ENCODE measurements at places on chromosomes 7 and 10.

- DNase-seq: no peak
These were observed 343.3 kb downstream of the FRMD4A start for GRCh38 chr10:13987446-13987845.

DNA sequence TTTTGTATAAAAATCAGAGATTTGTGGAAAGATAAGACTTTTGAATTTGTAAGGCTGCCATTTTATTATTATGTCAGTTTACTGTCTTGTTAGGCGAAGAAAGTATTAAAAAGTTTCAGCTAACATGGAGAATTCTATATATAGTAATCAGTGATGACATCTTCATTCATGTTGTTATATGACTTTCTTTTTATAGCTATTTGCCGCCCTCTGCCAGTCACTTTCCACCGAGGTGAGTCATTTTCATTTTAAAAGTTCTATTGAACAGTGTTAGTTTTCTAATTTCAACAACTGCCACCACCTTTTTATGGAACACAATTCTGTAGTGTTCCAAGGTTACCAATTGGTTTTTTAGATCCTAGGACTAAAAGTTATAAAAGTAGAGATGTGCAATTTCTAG lies 11.8 kb downstream of the CUTC start:
- DNase-seq: no peak

DNA sequence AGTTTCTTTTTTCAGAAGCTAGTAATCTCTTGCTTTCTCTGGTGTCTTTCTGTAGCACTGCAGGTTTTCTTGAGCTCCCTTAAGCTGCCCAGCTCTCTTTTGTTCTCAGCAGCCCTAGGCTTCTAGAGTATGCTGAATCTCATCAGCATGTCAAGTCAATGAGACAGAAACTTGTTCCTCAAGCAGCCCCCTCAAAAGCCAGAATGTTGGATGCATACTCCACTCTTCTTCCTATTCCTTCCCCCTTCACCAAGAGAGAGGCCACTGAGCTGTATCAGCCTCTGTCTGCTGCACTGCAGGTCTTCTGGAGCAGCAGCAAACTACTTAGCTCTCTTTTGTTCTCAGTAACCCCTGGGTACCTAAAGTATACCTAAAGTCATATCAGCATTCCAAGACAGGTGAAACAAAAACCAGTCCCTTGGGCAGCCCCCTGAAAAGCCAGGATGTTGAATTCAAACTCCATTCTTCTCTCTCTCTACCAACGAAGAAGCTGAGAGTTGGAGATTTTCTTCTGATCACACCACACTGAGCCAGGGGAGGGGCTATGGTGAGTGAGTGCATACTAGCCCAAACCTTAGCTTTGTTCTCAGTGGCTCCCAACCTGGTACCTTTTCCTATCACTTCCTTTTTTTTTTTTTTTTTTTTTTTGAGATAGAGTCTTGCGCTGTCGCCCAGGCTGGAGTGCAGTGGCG lies 73.3 kb upstream of the WAC start:
- DNase-seq: no peak

GRCh38 chr7:44060091-44060947 lies 5.0 kb downstream of the PGAM2 start:
- DNase-seq: no peak

GRCh38 chr7:120724448-120724847 lies 133.5 kb downstream of the TSPAN12 start:
- DNase-seq: no peak
